ENCODE measurements at places on chromosomes 4 and X. TPM values are rescaled to one million over a fixed set of nuclear protein-coding genes. Genes with fewer than 3 reads are reported as not detected.

Gene TGIF2LX
- total RNA-seq, result not detected

Gene UGT2B15
- not detected for total RNA-seq

Gene TBCK
- total RNA-seq, result 51.9 TPM

DNA sequence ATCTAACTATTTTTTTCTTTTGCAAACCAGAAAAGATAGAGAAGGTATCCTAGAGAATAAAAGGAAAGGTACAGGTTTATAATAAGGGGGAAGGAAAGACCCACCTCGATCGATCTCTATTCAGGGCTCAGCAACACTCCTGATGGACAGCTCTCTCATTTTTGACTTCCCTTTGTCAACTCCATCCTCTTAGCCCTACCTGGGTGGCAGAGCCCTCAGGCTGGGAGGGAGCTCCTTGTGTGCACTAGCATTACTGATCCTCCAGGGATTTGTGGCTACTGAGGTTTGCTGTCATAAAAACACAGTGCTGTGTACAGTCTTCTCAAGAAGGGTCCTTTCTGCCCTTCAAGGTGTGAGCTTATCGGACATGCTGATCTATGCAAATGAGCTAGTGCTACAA lies 111.0 kb downstream of the MID1 start:
- no peak overlapping the region for H3K4me3 ChIP-seq
- H3K27me3 ChIP-seq, result no peaks in the 10 kb centered on the region
- no peak for DNase-seq

GRCh38 chr4:140195806-140196205 lies 41.8 kb upstream of the MAML3 start:
- no peak overlapping the region for H3K4me3 ChIP-seq
- peaks cover 8% of the 10 kb centered on the region for H3K4me1 ChIP-seq
- no peak overlapping the region for H3K27ac ChIP-seq
